H1 (cell line): ENCODE measurements at places on chromosomes 5 and 9. TPM values are rescaled to one million over a fixed set of nuclear protein-coding genes. Genes with fewer than 3 reads are reported as not detected.

DNA sequence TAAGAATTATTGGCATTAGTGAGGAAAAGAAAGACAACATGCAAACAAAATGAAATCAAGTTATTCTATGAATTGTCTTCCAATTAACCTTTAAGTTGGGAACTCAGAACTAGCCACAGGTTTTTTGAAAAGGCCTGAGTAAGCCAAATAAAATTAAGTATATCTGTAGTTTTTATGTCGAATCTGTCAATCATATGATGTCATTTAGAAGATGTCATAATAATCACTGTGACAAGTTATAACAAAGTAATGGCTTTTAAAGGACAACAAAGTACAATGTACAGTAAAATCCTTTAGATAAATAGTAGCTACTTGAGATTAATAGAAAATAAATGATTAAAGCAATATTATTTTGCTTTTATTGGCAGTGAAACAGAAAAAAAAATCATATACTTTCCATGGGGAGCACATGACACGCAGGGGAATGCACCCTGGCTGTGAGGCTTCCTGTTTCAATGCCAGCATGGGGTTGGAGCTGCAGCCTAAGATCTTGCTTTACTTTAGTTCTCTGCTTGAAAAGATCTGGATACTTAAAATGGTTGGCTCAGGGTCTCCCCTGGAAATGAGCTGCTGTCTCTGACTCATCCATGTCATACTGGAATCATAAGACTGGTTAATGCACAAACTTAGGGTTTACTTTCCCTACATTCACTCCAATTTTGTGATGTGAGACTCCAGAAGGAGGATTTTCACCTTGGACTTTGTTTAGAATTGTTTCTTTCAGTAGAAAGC, 284.3 kb downstream of the TAF11L14 start:
- peak; percentile 19 for DNase-seq
- no peak overlapping the region; the same call in 1 of the 2 replicates for H3K27ac ChIP-seq
- H3K36me3 ChIP-seq = no peaks in the 10 kb centered on the region
- peaks cover 7% of the 10 kb centered on the region; the same call in 1 of the 2 replicates for H3K4me1 ChIP-seq
- H3K27me3 ChIP-seq = no peaks in the 10 kb centered on the region

The NEURL1B gene
- total RNA-seq = 5.7 and 6.1 TPM in 2 replicates

DNA sequence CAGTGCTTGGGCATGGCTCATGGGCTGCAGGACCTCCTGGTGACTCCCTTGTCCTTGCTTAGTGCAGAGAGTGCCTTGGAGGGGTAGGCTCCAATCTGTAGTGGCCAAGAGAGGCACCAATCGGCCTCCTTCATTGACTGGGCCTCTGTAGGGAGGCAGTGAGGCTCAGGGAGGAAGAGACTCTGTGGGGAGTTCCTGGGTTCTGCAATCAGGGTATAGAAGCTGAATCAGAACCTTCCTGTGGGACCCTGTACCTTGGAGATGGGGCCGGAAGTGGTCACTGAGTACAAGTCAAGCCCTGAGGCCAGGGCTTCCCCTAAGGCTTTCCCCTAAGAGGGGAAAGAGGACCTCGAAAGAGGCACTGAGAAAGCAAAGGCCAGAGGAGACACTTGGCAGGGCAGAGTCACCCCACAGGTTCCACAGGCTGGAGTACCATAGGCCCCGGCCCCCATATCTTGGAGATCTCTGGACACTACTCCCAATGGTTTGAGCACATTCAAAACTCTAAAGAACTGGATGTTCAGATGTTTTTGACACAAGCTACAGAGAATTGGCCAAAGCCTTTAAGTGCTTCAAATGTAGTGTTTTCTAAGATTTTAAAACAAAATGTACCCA, 190.5 kb downstream of the HSPA4 start:
- no peaks in the 10 kb centered on the region for H3K27me3 ChIP-seq
- DNase-seq = no peak
- H3K4me3 ChIP-seq = no peak overlapping the region
- no peaks in the 10 kb centered on the region for H3K36me3 ChIP-seq
- no peaks in the 10 kb centered on the region; the same call in 1 of the 2 replicates for H3K4me1 ChIP-seq

GRCh38 chr5:119037496-119038215, 33.2 kb upstream of the DMXL1 start:
- no peak overlapping the region for H3K27ac ChIP-seq
- no peak overlapping the region for H3K4me3 ChIP-seq
- H3K27me3 ChIP-seq = no peaks in the 10 kb centered on the region
- no peak for DNase-seq

DNA sequence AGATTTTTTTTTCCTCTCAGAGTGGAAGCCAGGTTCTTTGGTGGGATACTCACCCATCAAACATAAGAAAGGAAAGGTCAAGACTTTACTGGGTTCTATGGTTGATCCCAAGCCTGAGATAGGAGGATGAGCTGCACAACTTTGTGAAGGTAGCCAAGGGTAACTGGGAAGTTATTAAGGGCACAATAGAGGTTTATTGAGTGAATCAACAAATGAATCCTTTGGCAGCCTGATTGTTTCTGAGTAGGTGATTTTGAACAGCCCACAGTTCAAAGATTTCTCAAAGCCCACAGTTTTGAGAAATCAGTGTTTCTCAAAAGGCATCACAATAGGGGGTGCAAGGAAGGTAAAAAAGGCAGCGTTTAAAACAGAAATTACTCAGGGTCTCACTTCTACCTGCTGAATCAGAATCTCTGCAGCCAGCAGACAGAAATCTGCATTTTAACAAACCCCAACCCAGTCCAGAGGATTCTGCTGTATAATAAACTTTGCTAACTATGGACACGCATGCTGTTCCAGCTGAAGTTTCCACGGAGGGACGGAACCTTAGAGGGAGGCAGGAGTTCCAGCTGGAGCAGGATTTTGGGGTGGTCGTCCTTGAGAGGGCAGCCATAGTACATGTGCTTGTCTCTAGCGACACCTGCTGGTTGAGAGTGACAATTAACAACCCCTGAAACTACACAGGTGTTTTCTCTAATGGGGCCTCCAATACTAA, 32.7 kb upstream of the FSD1L start:
- no peak for DNase-seq
- no peaks in the 10 kb centered on the region for H3K36me3 ChIP-seq
- H3K27me3 ChIP-seq = no peaks in the 10 kb centered on the region
- peaks cover 14% of the 10 kb centered on the region for H3K4me1 ChIP-seq
